ENCODE measurements at places on chromosomes 13 and 19.

GRCh38 chr19:56840451-56841192 is at the start of the genes PEG3 and ZIM2:
TSS of gene PEG3 (minus strand) at chr19:56840726. CDS start at chr19:56824655, 16,071 bp downstream.
TSS of gene ZIM2 (minus strand) at chr19:56840726. CDS start at chr19:56824277, 16,449 bp downstream.
- DNase-seq: no peak

DNA sequence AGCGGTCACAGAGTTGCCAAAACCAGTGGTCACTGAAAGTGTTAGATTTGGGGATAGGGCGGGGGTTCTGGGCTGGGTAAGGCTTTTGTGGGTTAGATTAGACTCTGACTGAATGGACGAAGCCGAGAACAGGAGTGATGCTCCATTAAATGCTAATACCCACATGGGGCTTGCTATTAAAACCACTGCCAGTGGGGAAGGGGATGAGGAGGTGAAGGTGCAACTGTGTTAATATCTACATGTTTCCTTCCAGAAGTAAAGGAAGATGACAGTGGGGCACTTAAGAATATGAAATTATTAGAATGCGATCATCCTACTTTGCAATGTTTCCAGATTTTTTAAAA is 573 bp upstream of the ZNF614 start:
- DNase-seq: no peak

GRCh38 chr19:55958356-55958755 is 10.7 kb downstream of the NLRP8 start:
- no peak for DNase-seq

DNA sequence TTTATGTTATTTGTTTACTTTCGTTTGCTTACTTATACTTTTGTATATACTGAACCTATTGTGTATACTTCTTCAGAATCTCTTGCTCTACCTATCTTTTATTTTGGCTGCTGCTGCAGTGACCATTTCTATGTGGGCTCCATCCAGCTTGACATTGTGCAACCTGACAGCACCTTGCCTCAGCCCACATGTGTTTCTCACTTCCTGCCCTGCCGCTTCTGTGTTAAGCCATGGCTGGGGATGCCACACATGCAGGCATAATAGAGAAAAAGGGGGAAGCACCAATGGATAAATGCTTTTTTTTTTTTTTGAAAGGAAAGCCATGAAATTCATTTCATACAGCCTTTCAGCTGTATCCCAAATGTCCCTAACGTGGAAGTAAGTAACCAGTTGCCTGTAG is 147.6 kb downstream of the RBM26 start:
- DNase-seq: no peak

- no peak for DNase-seq
Observed at GRCh38 chr13:33636955-33637670, 180.8 kb upstream of the RFC3 start.

DNA sequence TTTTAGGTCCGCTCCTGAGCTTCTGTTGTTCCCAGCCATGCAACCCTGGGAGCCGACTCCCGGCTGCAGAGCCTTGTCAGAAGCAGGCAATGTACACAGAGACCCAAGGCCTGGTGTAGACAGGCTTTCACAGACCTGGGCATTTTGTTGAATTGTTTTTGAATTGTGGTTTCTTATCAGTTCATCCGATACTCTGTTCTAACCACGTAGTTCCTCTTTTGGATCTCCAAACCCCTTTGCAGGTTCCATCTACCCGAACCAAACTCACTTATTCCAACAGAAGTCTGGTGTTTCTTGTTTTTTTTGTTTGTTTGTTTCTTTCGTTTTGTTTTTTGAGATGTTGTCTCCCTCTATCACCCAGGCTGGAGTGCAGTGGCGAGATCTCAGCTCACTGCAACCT is 6.3 kb upstream of the NLRP2 start:
- no peak for DNase-seq

DNA sequence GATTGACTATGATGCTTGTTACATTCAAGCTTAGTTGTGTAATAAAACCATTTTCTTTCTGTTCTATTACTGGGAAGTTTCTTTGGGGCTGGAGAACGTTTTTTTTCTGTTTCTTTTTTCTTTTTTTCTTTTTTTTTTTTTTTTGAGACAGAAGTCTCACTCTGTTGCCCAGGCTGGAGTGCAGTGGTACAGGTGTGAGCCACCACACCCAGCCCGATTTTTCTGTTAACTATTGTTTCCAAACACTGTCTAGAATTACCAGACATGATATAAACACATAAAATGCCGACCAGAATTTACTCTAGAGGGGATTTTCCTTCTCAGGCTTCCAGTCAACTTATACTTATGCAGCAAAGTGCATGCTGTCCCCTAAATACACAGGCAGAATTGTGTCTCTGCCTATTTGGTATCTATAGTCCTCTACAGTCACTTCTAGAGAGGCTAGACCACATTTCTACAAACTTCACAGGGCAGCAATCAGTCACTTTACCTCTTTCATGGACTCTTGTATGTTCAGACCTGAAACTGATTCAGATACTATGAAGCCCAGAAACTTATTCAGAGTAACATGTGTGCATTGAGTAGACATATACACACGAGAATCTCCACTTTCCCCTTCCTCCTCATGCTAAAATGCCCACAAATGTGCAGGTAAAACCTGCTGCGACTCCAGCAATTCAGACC is 121.2 kb downstream of the ZNF737 start:
- DNase-seq: no peak

DNA sequence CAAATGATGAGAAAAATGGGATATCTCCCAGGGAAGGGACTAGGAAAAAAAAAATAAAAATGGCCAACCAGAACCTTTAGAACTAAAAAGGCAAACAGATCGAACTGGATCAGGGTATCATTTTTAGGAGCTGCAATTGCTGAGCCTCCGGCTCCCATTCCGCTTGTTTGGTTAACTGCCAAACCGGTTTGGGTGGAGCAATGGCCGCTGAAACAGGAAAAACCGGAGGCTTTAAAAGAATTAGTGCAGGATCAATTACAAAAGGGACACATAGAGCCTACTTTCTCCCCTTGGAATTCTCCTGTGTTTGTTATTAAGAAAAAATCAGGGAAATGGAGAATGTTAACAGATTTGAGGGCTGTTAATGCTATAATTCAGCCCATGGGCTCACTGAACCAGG is 12.7 kb upstream of the ZNF443 start:
- no peak for DNase-seq

Data from AG09309 (cell line).